ENCODE measurements at places on chromosomes 1 and 21.

GRCh38 chr1:165543532-165544438 is at the start of gene LRRC52:
Gene LRRC52 (plus strand): TSS chr1:165544000. CDS start chr1:165544297, 297 bp downstream.
- H3K27me3 ChIP-seq, result no peaks in the 10 kb centered on the region
- H3K36me3 ChIP-seq, result no peaks in the 10 kb centered on the region
- DNase-seq, result no peak
- H3K4me1 ChIP-seq, result no peaks in the 10 kb centered on the region

- no peak overlapping the region for H3K27ac ChIP-seq
- H3K36me3 ChIP-seq, result no peaks in the 10 kb centered on the region
- H3K4me1 ChIP-seq, result no peaks in the 10 kb centered on the region
- no peak for DNase-seq
- no peaks in the 10 kb centered on the region for H3K27me3 ChIP-seq
- H3K4me3 ChIP-seq, result no peak overlapping the region
These were observed 38.0 kb downstream of the LBR start for GRCh38 chr1:225389843-225390242.

DNA sequence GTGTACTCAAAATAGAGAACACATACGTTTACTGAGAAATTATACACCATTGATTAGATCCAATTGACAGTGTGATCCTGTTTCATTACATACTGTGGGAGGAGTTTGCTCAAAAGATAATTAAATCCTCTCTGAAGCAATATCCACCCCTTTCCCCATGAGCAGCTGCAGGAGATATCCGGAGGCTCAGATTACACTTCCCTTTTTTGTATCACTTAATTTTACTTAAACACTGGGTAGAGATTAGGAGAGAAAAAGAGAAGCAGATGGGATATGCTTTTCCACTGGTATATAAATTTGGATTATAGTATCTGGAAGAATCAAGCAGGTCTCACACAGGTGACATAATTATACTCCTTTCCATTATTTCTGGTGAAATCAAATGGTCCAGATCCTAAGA is 333.3 kb upstream of the ZRANB2 start:
- no peaks in the 10 kb centered on the region for H3K36me3 ChIP-seq
- H3K27me3 ChIP-seq, result no peaks in the 10 kb centered on the region
- H3K4me1 ChIP-seq, result no peaks in the 10 kb centered on the region
- DNase-seq, result no peak
- no peak overlapping the region for H3K27ac ChIP-seq
- H3K4me3 ChIP-seq, result no peak overlapping the region

DNA sequence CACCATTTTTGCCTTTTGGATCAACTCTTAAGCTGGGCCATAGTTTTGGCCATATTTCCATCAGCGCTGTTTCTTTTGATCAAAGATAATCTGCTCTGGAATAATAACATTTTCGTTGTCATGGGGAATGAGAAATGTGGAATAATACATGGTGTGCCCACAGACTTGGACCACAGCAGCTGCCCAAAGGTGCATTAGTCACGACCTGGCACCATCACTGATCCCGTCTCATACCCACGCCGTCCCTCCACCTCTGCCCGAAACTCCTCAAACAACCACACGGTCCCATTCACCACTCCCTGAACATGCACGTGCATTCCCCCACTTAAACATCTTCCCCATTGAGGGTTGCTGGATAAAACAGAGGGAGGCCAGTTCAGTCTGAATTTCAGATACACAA is 76.9 kb downstream of the SLC66A1 start:
- no peak overlapping the region for H3K4me3 ChIP-seq
- DNase-seq, result no peak
- no peak overlapping the region for H3K27ac ChIP-seq
- no peaks in the 10 kb centered on the region for H3K27me3 ChIP-seq
- H3K4me1 ChIP-seq, result peaks cover 55% of the 10 kb centered on the region

DNA sequence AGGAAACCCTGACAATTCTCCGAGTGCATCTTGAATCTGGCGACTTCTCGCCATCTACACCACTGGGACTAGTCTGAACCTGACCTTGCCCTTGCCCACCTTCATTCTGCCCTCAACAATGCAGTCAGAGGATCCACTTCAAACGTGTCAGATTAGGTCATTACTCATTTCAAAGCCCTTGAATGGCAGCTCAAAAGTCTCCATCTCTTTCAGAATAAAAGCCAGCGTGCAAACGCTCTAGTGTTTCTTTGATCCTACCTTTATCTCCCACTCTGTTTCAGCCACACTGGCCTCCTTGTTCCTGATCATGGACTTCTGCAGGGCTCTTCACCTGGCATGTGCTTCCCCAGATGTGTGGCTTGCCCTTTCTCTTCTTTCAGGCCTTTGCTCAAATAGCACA is 31.3 kb downstream of the SLC30A1 start:
- H3K4me3 ChIP-seq, result no peak overlapping the region
- H3K36me3 ChIP-seq, result no peaks in the 10 kb centered on the region
- no peak overlapping the region for H3K27ac ChIP-seq
- no peaks in the 10 kb centered on the region for H3K4me1 ChIP-seq
- DNase-seq, result no peak
- no peaks in the 10 kb centered on the region for H3K27me3 ChIP-seq

DNA sequence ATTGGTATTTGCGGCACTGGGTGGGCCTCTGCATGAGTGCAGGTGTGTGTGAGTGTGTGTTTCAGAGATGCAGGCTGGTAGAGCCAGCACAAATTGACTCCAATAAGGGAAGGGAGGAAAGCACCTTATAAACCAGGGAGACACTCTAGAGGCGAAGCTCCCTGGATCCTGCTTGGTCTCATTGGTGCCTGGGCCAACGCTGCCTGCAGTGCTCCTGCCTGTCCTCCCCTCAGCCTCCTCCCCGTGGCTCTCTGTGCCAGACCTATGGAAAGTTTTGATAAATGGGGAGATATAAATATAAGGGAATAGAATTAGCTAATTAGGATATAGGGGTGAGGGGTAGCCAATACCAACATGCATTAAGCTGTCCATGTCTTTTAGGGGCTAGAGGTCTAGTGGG is 2.6 kb downstream of the BSND start:
- H3K27me3 ChIP-seq, result peaks cover 15% of the 10 kb centered on the region
- H3K4me3 ChIP-seq, result no peak overlapping the region
- DNase-seq, result no peak
- H3K36me3 ChIP-seq, result no peaks in the 10 kb centered on the region

DNA sequence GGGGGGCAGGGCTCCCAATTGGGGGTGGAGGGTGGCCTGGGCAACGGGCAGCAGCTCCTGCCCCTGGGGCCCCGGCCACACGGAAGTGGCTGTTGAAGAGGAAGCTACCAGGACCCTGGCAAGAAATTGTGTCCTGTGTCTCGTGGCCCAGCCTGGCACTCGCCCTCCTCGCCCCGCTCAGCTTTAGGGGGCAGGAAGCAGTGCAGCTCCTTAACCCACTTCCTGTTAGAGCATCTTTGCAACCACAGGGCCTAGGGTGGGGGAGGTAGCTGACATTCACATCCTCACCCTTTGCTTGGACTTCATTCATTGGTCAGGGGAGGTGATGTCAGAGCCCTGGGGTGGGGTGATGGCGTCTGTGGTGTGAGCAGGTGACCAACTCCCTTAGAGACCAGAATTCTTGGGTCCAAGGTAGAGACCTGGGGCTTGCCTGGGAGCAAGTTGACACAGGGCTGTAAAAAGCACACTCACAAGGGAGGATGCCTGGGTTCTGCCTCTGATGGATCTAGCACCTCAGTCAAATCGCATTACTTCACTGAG is at the start of gene ARHGAP30:
Gene ARHGAP30 (minus strand): TSS at position 161 of the 540 bp plus-strand sequence. CDS start 267 bp downstream, outside the sequence.
- H3K27me3 ChIP-seq, result no peaks in the 10 kb centered on the region
- H3K4me3 ChIP-seq, result peak within 1 kb of the TSS; percentile 89
- peaks cover 4% of the 10 kb centered on the region for H3K36me3 ChIP-seq
- peaks cover 48% of the 10 kb centered on the region for H3K4me1 ChIP-seq
- H3K27ac ChIP-seq, result peak within 1 kb of the TSS; percentile 94

GRCh38 chr1:11432526-11432925 is 46.4 kb upstream of the DISP3 start:
- H3K4me1 ChIP-seq, result peaks cover 2% of the 10 kb centered on the region
- H3K4me3 ChIP-seq, result no peak overlapping the region
- no peaks in the 10 kb centered on the region for H3K27me3 ChIP-seq
- no peak for DNase-seq
- H3K36me3 ChIP-seq, result no peaks in the 10 kb centered on the region

GRCh38 chr1:208115924-208116640 is 128.1 kb downstream of the PLXNA2 start:
- no peak for DNase-seq
- H3K36me3 ChIP-seq, result no peaks in the 10 kb centered on the region
- H3K27me3 ChIP-seq, result no peaks in the 10 kb centered on the region
- H3K27ac ChIP-seq, result no peak overlapping the region
- no peak overlapping the region for H3K4me3 ChIP-seq

DNA sequence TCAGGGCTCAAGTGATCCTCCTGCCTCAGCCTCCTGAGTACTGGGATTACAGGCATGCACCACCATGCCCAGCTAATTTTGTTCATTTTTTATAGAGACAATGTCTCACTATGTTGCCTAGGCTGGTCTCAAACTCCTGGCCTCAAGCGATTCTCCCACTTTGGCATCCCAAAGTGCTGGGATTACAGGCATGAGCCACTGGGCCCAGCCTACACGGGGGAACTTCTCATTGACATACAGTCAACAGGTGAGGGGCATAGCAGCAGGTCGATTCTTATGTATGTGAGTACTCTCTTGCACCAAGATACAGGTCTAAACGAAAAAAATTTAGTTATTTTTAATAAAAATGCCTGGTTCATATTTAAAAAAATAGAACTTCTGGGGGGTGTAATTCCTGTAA is 39.5 kb upstream of the HHAT start:
- H3K4me3 ChIP-seq, result no peak overlapping the region
- H3K36me3 ChIP-seq, result no peaks in the 10 kb centered on the region
- peaks cover 26% of the 10 kb centered on the region for H3K27me3 ChIP-seq
- peaks cover 9% of the 10 kb centered on the region for H3K4me1 ChIP-seq

GRCh38 chr1:55823541-55824250 is 608.5 kb upstream of the USP24 start:
- no peaks in the 10 kb centered on the region for H3K27me3 ChIP-seq
- H3K36me3 ChIP-seq, result no peaks in the 10 kb centered on the region
- no peak overlapping the region for H3K4me3 ChIP-seq
- no peak for DNase-seq
- no peaks in the 10 kb centered on the region for H3K4me1 ChIP-seq

GRCh38 chr21:26041431-26042180 is 129.0 kb downstream of the APP start:
- H3K36me3 ChIP-seq, result no peaks in the 10 kb centered on the region
- no peak overlapping the region for H3K27ac ChIP-seq
- no peaks in the 10 kb centered on the region for H3K4me1 ChIP-seq
- DNase-seq, result no peak
- no peaks in the 10 kb centered on the region for H3K27me3 ChIP-seq
- H3K4me3 ChIP-seq, result no peak overlapping the region

GRCh38 chr1:93427656-93428055 is 20.3 kb upstream of the FNBP1L start:
- no peaks in the 10 kb centered on the region for H3K27me3 ChIP-seq
- H3K36me3 ChIP-seq, result no peaks in the 10 kb centered on the region
- no peak for DNase-seq
- H3K27ac ChIP-seq, result no peak overlapping the region
- H3K4me3 ChIP-seq, result no peak overlapping the region
- no peaks in the 10 kb centered on the region for H3K4me1 ChIP-seq

DNA sequence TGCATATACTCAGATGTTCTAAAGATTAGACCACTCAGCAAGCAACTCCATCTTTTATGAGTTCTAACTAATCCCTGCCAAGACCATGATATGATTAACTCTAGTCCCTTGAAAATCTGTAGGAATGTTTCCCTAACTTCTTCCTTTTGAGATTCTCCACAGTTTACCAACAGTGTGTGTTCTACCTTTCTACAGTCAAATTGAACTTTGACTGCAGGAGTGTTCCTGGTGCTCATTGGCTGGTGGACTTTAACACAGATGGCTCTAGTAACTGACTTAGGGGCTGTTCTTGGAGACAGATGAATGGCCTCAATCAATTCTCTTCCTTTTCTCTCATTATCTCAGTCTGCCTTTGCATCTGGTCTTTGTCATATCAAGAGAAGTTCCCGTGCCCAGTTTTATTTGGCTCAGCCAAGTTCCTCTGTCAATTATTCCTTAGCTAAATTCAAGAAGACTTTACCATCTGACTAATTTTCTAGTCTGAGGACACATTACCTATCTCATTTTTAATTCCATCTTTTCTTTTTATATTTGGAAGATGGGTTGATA is 643.9 kb upstream of the CAMK1G start:
- no peaks in the 10 kb centered on the region for H3K4me1 ChIP-seq
- H3K27me3 ChIP-seq, result no peaks in the 10 kb centered on the region
- no peak for DNase-seq
- H3K27ac ChIP-seq, result no peak overlapping the region
- no peaks in the 10 kb centered on the region for H3K36me3 ChIP-seq
- H3K4me3 ChIP-seq, result no peak overlapping the region

- no peak overlapping the region for H3K4me3 ChIP-seq
- no peak for DNase-seq
- H3K4me1 ChIP-seq, result no peaks in the 10 kb centered on the region
- H3K27ac ChIP-seq, result no peak overlapping the region
- H3K36me3 ChIP-seq, result no peaks in the 10 kb centered on the region
These were observed 88.6 kb upstream of the LYPLAL1 start for GRCh38 chr1:219085082-219085481.

- no peak overlapping the region for H3K27ac ChIP-seq
- no peak for DNase-seq
- no peaks in the 10 kb centered on the region for H3K4me1 ChIP-seq
- no peaks in the 10 kb centered on the region for H3K36me3 ChIP-seq
- H3K4me3 ChIP-seq, result no peak overlapping the region
- no peaks in the 10 kb centered on the region for H3K27me3 ChIP-seq
These were observed 232.8 kb downstream of the MATN1 start for GRCh38 chr1:30490554-30491053.
